ENCODE measurements at places on chromosomes 12 and 14.

DNA sequence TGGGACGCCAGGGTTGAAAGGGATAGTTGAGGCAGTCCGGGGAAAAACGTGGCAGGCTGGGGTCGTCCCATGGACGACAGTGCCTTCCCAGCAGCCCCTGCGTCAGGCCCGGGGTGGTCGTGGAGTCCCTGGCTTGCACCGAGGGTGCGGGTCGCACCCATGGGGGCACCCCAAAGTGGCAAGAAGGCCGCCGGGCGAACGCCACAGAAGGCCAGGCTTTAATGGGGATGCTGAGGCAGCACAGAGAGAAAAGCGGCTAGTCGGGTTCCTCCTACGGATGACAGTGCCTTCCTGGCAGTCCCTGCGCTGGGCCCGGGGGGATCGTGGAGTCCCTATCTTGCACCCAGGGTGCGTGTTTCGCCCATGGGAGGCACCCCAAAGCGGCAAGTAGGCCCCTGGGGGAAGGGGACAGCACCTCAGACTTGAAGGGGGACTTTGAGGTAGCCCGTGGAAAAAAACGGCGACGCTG lies 158.6 kb upstream of the ALG10B start:
- no peak for DNase-seq

DNA sequence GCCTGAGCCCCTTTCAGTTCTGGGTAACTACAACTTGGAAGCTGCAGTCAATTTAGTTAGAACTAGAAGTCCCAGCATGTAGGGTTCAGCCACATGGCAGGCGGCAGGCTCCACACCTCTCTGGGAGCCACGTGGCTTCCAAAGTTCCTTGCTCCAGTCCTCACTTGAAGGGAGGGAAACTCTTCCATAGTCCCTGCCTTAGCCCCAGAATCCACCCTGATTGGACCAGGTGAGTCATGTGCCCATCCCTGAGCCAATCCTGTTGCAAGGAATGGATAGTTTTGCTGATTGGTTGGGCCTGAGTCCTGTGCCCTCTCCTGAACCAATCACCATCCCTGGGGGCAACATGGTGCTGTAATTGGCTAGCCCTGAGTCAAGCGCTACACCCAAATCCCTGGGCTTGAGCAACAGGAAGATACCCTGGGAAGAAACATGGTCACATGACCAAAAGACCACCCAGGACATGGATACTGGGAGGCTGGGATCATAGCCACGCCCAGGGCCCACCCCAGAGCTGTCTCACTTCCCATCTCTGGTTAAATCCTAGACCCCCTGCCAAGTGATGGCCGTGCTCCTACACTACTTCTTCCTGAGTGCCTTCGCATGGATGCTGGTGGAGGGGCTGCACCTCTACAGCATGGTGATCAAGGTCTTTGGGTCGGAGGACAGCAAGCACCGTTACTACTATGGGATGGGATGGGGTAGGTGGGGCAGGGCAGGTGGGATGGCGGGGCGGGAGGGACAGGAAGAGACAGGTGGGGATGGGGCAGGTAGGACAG lies 154.7 kb downstream of the ADGRD1 start:
- DNase-seq: no peak

GRCh38 chr14:73236752-73237218 lies 521 bp upstream of the PAPLN start:
- no peak for DNase-seq

- no peak for DNase-seq
Measured at GRCh38 chr12:4215229-4216186, 58.1 kb upstream of the CCND2 start.

- no peak for DNase-seq
Measured at GRCh38 chr12:117084405-117085317, 14.6 kb downstream of the TESC start.

GRCh38 chr14:80403036-80403435 lies 191.7 kb upstream of the DIO2 start:
- no peak for DNase-seq

- no peak for DNase-seq
Measured at GRCh38 chr14:67510836-67511235, 22.3 kb upstream of the PLEKHH1 start.

DNA sequence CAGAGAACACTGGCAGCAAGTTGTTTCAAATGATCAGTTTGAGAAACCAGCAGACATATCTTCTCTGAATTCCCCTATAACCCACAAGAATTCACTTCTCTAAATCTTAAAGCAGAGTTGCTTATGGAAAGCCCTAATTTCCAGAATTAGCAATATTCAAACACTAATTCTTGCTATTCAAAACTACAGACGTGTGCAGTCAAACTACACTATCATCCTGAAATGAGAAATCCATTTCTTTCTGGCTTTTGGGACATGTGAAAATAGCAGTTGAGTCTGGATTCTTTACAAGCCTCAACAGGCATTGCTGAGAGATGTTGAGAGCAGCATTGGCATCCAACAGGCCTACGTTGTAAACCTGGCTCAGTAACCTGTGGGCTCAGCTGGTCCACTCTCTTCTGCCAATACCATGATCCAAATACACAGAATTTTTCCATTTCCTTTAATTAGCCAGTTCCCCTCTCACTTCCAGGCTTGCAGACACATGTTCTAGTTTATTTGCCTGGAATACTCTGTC lies 74.6 kb upstream of the TMTC1 start:
- peak; percentile 49 for DNase-seq

DNA sequence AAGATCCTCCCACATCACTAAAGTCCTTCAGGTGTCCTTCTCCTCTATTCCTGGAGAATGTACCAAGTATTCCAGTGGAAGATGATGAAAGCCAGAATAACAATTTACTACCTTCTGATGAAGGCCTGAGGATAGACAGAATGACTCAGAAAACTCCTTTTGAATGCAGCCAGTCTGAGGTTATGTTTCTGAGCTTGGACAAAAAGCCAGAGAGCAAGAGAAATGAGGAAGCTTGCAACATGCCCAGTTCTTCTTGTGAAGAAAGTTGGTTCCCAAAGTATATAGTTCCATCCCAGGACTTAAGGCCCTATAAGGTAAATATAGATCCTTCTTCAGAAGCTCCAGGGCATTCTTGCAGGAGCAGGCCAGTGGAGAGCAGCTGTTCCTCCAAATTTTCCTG lies 54.6 kb upstream of the HELB start:
- no peak for DNase-seq

GRCh38 chr14:100297320-100298300 lies 8.6 kb downstream of the SLC25A29 start:
- no peak for DNase-seq

DNA sequence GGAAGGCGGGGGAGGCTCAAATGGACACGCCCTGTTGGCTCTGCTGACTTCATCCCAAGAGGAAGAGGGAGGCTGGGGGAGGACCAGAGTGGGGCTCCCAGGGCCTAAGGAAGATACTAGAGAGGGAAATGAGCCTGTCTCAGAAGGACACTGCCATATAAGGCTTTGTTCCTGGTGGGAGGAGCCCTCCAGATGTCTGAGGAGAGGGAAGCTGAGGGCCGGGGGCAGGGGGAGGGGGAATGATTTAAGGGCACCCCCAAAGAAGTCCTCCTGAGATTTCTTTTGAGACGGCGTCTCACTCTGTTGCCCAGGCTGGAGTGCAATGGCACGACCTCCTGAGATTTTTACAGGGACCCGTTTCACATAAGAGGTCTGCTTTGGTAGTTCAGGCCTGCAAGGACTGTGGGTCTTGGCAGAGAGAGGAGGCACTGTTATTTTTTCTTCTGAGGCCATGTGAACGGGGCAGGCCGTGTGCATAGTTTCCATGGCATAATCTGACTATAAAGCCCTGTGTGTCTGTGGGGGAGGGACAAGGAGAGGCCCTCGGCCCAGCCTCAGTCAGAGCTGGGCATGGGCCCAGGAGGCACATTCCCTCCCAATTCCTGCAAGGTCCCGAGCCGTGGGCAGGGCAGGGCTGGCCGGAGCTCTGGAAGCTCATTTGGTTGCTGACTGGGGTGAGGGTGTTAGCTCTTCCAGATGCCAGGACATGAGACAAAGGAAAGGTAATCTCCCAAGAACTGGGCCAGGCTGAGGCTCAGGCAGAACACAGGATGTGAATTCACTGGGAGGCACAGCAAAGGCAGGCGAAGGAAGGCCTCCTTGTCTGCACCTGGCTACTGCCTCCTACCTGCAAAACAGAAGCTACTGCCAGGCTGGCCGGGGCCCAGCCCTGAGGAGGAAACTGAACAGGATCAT lies 22.2 kb upstream of the PLEKHG3 start:
- DNase-seq: no peak

DNA sequence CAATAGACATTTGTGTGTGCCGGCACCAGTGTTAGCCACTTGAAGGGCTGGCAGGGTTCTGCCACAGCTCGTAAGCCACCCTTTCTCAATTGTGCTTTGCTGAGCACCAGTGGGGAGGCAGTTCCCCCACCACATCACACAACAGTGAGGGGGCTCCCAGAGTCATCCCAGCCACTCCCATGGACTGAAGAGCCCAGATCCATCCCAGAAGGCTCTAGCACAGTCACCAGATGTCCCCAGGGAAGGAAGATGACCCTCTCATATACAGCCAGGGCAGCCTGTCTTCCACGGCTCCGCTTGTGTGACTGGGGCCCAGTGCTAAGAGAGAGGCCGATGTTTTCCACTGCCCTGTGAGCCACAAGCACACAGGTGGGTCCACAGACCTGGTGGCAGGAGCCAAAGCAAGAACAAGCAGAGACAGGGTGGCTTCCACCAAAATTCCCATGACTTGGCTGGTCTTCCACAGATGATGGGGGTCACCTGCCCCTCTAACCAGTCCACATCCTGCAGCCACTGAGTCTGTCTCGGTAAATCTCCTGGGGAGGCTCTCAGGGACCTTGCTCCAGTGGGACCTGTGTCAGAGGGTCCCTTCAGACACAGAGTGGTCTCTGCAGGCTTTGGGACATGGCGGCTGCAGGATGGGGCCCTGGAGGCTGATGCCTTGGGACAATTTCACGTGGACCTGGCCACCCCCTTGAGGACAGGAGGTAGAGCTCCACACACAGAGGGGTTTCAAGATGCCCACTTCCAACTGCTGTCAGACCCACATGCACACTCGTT lies 71.9 kb upstream of the DDX11 start:
- DNase-seq: no peak

GRCh38 chr14:45893127-45893526 lies 640.1 kb upstream of the MIS18BP1 start:
- DNase-seq: no peak

DNA sequence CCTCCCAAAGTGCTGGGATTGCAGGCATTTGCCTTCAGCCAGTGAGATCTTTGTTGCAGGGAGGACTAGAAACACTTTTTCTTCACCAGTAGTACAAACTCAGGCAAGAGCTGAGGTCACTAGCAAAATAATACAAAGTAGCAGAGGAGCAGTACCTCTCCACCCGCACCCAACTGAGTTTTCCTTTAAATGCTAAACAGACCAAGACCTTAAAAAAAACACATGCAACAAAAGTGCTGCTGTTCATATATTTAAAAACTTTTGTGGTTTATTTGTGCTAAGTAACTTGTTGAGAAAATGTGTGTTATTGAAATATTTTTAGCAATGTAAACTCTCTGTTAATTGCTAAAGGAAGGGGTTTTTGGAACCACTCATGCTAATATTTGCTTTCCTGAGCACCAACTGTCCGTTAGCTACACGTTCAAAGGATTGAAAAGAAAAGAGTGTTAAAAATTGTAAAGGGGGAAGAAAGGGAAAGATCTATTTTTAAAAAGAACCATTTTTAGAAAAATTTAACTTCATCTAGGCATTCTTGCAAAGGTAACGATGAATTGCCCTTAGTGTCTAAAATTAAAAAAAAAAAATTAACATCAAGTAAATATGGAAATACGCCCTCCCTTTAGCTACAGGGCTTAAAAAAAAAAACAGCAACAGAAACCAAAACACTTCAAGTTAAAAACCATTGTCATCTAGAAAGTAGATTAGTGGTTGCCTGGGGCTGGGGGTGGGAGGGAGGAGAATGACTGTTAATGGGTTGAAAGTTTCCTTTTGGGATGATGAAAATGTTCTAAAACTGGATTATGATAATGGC lies 114.0 kb upstream of the KRAS start:
- no peak for DNase-seq

DNA sequence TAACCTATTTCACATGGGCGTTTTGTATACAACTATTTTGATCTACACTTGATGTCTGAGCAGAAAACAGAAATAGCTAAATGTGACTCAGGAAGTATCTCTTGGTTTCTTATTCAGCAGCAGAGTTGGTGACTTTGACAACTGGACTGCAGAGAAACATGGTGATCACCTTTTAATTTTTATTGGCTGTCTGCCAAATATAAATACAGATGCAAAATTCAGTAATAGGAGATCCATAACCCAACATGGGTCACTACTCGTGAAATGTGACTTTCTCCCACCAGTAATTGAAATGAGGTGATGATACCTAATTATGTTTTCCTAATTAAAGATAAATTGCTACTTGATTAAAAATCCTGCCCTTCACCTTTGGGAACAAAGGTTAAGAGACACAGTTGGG lies 487.1 kb downstream of the NELL2 start:
- no peak for DNase-seq

GRCh38 chr12:39824505-39825212 lies 205.1 kb upstream of the ABCD2 start:
- DNase-seq: no peak

- DNase-seq: no peak
Measured at GRCh38 chr12:62800707-62801400, 134.1 kb downstream of the PPM1H start.

DNA sequence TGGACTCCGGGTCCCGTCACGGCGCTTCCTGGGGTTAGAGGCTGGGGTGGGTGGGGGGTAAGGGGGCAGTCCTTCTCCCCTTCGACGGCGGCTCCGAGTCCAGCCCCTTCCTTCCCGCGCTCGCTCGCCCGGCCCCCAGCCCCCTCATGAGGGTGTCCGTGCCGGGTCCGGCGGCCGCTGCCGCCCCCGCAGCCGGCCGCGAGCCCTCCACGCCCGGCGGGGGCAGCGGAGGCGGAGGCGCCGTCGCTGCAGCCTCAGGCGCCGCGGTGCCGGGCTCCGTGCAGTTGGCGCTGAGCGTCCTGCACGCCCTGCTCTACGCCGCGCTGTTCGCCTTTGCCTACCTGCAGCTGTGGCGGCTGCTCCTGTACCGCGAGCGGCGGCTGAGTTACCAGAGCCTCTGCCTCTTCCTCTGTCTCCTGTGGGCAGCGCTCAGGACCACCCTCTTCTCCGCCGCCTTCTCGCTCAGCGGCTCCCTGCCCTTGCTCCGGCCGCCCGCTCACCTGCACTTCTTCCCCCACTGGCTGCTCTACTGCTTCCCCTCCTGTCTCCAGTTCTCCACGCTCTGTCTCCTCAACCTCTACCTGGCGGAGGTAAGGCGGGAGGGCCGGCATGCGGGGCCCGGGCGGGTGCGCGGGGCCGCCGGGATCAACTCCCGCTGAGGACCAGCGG lies 500 bp downstream of the GPR137C start:
- DNase-seq: no peak

GRCh38 chr14:61644834-61645233 lies 50.5 kb upstream of the HIF1A start:
- peak; percentile 69 for DNase-seq

GRCh38 chr14:72643317-72643801 lies 250.5 kb downstream of the DPF3 start:
- DNase-seq: peak; percentile 86

GRCh38 chr14:20679907-20680306 lies 4.5 kb upstream of the RNASE4 start:
- DNase-seq: no peak

DNA sequence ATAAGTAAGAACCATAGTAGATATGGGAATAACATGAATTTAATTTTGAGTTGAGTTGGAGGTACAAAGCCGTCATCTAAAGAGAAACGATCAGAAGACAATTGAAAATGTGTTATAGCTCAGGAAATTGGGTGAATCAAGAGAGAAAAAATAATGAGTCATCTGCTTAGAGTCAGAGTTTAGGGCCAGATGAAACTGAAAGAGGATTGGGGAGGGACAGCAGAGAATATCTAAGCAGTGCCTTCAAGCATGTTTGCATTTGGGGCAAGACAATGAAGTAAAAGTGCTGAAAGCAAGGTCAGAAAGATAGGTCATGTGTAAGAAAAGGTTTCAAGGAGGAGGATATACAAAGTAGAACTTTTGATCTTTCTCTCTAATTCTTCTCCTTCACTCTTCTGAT lies 49.4 kb downstream of the SLC15A5 start:
- DNase-seq: no peak
